ENCODE measurements at places on chromosomes 4 and X. TPM values are rescaled to one million over a fixed set of nuclear protein-coding genes. Genes with fewer than 3 reads are reported as not detected.

Gene XKRX
- total RNA-seq: 0.39 TPM

Gene ZNF595
- total RNA-seq: 4.0 TPM

Gene EDNRA
- total RNA-seq: not detected

DNA sequence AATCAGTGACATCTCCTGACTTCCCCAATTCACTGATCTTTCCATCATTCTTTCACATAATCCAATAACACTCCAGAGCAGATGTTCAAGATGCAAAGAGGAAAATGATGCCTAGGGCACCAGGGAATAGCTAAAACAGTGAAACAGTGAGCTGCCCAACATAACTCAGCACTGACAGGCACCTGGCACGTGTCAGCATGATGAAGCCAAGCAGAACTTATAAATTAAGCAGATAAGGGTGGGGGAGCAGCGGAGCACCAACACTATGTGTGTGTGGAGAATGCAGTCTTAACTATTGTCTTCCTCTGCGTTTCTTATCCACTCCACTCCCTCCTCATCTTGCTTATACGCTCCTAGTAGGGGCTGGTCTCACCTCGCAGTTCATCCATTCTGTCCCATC is 89.4 kb downstream of the AMMECR1 start:
- no peaks in the 10 kb centered on the region for H3K27me3 ChIP-seq
- H3K27ac ChIP-seq: no peak overlapping the region
- H3K4me3 ChIP-seq: no peak overlapping the region

GRCh38 chrX:6383917-6384316 is 151.0 kb downstream of the VCX3A start:
- H3K27me3 ChIP-seq: no peaks in the 10 kb centered on the region
- no peak overlapping the region for H3K4me3 ChIP-seq
- no peaks in the 10 kb centered on the region for H3K36me3 ChIP-seq

- H3K4me1 ChIP-seq: no peaks in the 10 kb centered on the region
- H3K4me3 ChIP-seq: no peak overlapping the region
- no peaks in the 10 kb centered on the region for H3K27me3 ChIP-seq
- no peaks in the 10 kb centered on the region for H3K36me3 ChIP-seq
Measured at GRCh38 chr4:186936496-186937375, 213.1 kb upstream of the FAT1 start.

GRCh38 chrX:49901048-49901447 is 21.3 kb upstream of the CLCN5 start:
- H3K4me1 ChIP-seq: no peaks in the 10 kb centered on the region
- no peaks in the 10 kb centered on the region for H3K36me3 ChIP-seq
- H3K27me3 ChIP-seq: peaks cover 11% of the 10 kb centered on the region
- no peak overlapping the region for H3K27ac ChIP-seq
- DNase-seq: no peak

All from activated T-helper 1 cell treated with anti-CD3 and anti-CD28 coated beads, Interleukin-12 subunit alpha, Interleukin-12 subunit beta, Interleukin-2, Interleukin-4 antibody, amounts not matched to agents 30 ng/mL and 10 ng/mL and 1 ng/mL, durations not matched to agents 14 hours and 24 hours and 36 hours (primary cell).